ENCODE measurements at places on chromosomes 5 and 9.

DNA sequence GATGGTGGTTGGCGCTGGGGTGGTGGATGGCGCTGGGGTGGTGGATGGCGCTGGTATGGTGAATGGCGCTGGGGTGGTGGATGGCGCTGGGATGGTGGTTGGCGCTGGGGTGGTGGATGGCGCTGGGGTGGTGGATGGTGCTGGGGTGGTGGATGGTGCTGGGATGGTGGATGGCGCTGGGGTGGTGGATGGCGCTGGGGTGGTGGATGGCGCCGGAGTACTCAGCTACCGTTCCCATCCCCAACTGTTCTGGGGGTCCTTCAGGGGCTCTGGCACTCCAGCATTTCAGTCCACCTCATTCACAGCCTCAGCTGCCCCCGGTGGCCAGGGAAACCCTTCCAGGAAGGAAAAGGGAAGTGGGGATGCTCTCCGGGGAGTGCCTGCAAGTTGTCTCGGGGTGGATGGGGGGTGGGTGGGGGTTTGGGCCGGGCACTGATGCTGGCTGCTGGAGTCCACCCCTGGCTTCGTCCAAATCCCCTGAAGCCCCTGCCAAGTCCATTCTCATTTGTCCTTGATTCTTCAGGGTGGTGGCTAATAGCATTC is 147.3 kb upstream of the COL5A1 start:
- no peak for DNase-seq

DNA sequence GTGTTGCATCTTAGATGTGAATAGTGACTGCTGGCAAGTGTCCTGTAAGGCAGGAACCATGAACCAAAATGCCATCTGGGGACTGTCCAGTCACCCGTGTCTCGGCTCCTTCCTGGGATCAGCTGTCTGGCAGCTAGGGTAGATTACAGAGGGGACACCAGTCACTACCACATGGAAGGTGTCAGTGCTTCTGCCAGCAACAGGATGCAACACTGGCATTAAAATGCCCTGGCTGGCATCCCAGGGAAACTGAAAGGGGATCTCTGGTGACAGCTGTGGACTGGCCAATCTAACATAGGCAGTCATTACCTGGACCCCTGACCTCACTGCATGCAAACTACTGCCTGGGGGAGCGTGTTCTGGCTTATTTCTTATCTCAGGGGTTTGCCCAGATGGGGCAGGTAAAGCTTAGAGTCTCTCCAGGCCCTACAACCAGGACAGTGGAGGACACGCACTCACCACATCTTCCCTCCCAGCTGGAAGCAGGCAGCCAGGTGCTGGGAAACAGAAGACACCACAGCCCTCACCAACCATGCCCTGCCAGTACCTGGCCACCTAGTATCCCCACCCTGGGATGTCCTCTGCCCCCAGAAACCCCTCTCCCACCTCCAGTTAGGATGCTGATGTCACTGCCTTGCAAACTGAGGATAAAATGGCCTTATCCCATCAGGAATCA is 83.8 kb downstream of the SEMA4D start:
- no peak for DNase-seq

DNA sequence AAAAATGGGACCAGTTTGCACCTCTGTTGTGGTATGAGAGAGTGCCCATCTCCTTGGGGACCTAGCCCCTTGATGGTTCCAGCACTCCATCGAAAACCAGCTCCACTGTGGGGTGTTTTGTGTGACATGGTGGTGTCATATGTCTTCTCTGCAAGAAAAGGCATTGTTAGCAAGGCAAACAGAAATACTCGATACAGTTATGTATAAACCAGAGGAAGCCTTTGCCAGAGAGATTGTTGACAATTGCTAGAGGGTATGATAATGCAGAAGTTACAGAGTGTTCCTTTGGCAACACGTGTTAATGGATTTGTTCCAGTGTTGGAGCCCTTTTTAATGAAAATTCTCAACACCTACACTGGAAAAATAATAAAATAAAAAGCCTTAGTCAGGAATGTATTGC is 270.4 kb upstream of the DMRT1 start:
- DNase-seq: no peak

- DNase-seq: no peak
Measured at GRCh38 chr5:59621477-59621876, 272.0 kb downstream of the PDE4D start.

DNA sequence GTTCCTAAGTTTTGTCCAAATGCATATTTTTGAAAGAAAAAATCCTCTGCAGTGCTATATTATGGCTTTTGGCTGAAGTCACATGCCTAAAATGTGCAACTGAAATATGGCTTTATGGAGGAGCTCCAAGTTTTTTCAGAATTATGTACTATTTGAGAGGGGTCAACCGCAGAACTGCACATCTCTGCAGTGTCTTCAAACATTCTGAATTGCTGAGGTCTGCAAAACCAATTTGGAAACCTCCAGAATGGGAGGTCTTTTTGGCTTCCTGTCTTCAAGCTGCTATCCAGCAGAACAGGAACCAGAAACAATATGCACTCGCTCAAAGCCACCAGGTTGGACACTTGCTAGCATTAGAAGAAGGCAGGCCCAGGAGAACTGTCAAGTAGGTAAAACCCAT is 376.0 kb upstream of the PAPPA start:
- no peak for DNase-seq

DNA sequence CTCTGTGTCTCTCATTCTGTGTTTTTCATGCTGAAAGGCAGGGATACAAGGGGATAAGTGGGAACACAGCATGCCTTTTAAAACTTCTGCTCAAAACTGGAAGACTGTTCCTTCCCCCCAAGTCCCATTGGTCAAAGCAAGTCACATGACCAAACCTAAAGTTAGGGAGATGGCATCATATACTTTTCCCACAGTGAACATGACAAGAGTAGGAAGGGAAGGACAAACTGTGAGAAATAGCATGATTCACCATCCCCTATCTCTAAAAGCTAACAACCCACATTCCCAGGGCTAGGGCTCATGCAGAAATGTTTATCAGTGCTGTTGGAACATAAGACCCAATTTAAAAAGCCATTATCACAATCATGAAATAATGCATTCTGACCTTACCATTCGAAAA is 24.2 kb upstream of the SHISAL2B start:
- DNase-seq: no peak

GRCh38 chr5:42813533-42813932 is 1.8 kb upstream of the SELENOP start:
- DNase-seq: no peak

GRCh38 chr5:76500633-76501393 is 97.7 kb downstream of the IQGAP2 start:
- no peak for DNase-seq

DNA sequence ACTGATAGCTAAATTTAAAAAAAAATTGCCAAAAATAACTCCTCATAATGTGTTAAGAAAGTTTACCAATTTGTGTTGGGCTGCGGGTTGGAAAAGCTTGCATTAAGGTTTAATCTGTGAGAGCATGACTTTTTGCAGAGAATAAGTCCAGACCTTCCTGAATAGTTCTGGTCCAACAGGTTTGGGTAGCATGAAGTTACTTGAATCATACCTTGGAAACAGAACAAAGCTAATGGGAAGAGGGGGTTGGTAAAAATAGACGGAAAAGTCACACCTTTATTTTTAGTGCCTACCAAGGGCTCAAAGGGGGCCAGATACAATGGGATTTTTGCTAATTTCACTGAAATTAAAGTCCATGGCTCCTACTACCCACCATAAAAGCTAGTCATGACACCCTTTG is 17.1 kb upstream of the MATR3 start:
- DNase-seq: no peak

- no peak for DNase-seq
Measured at GRCh38 chr5:181039471-181039870, 595 bp upstream of the BTNL9 start.

DNA sequence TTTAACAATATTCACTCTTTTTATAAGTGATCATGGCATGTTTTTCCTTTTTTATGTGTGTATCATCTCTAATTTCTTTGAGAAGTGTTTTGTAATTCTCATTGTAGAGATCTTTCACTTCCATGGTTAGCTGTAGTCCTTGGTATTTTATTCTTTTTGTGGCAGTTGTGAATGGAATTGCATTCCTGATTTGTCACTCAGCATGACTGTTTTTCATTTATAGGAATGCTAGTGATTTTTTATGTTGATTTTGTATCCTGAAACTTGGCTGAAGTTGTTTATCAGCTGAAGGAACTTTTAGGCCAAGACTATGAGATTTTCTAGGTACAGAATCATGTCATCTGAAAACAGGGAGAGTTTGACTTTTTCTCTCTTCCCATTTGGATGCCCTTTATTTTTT is 13.1 kb upstream of the SPINK13 start:
- DNase-seq: no peak

DNA sequence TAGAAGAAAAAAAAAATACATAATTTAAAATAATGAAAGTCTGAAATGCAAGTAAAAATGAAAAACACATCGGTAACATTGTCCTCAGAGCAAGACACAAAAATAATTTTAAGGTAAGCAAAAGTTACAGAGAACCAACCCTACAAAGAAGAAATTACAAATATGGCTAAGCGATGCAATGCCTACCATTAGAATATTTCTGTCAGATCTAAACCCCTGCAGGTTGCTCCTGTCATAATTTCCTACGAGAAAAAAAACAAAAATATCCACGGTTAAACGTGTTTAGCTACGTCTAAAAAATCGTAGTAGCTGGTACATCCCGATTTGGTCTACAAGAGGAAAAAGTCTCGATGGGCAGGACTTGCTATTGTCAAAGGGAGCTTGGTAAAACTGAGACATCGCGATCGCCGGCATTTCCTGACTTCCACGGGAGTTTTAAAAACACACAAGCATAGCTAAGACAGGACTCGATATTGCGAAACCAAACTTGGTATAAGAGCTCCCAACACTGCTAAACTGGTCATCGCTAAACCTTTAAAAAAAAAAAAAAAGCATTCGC is 1.1 kb upstream of the ANXA2R start:
- peak; percentile 40 for DNase-seq

DNA sequence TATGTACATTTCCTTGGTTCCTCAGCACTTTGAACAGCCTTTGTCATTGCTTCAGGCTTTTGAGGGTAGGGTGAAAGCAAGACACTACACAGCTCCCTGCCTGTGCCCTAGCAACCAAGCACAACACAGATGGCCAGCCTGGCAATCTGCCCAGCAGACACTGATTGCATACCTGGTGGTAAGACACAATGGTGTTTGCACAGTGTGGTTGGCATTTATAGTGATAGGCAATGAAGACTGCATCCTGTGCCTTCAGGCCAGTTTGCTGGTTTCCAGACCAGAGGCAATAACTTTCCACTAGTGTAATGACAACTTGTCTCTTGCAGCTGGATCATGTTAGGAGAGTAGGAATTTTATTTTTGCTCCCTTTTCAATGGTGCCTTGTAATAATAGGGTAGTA is 144.5 kb upstream of the TNC start:
- peak; percentile 77 for DNase-seq

GRCh38 chr9:113220467-113221002 is 542 bp downstream of the FKBP15 start:
- peak; percentile 27 for DNase-seq

GRCh38 chr9:79184831-79185230 is 386.9 kb upstream of the TLE4 start:
- no peak for DNase-seq

DNA sequence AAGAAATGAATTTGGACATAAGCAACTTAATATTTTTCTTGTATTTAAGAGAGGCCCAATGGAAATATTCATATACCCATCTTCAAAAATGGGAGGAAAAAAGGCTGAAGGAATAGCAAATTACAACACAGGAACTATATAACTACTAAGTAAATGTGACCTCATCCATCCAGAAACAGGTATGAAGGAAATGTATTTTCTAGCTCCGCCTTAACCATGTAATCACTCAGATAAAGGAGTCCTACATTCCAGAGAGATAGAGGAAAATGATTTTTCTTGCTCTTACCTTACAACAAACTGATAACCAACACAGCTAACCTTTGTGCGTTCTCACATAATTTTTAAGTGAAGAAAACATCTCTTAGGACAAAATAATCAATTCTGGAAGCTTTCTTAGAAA is 96.5 kb downstream of the NR6A1 start:
- no peak for DNase-seq

DNA sequence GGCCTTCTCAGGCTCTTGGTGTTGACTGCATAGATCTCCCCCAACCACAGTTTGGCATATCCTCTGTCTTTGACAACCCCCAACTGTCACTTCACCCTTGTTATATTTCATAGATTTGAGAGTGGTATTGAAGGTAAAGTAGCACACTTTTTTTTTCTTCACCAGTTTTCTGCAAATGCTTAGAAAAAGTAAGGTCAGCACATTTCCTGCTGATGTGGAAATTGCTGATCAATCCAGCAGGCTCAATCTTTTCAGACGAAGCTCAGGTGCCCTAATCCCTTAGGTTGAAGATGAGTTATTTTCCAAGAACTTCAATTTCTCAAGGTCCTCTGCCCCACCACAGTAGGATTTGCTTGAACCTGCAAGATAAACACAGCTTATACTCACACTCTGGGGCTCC is 38.5 kb upstream of the ANKRD31 start:
- DNase-seq: no peak

DNA sequence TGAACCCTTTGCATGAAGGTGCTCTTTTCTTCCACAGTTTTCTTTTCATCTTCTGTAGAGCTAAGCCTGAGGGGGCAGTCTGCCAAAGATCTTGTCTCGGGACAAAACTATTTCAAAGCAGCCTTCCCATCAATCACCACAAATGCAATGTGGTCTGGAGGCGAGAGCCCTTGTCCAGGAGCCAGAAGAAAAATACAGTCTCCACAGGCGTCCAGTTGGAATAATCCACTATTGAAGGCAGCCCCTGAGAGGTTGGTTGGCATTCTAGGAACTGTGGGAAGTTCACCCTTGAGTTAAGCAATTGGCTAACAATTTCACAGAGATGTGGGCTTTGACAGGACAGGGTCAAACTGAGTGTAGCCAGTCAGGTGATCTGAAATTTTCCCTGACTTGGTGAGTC is 72.0 kb downstream of the SEMA6A start:
- no peak for DNase-seq

- no peak for DNase-seq
Measured at GRCh38 chr5:81393430-81393782, 528 bp downstream of the ACOT12 start.

DNA sequence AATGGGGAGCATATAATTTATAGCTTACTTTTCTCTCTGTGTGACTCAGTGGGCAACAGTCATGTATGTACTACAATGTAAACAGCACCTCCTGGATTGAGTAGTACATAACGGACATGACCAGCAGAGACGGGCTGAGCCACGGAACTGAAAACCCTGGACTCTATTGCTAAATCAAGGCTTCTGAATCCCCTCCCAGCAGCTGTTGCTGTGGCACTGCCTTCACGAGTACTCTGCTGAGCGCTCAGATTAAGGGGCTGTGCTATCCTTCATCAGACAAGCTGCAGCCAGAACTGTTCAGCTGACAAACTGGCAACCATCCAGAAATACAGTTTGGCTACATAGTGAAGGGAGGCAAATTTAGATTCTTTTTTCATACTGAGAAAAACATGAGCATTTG is 131.3 kb upstream of the CCDC180 start:
- no peak for DNase-seq

DNA sequence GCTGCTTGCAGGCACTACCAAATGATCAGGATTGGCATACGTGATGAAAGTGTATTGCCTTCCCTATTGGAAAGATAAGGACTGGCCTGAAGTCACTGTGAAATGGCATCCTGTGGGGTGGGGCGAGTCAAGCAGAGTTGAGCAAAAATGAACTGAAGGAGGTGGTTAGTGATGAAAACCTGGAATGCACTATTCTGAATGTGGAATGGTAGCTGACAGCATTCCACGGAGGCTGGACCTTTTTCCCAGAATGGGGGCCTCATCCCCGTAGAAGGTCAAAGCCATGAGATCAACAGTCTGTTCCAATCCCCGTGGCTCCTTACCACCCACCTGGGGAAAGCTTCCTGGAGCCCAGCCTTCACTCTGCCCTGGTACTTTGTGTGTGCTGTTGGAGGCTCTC is 37.7 kb downstream of the ASS1 start:
- DNase-seq: no peak
